ENCODE measurements at places on chromosomes 5 and 9.

GRCh38 chr5:134403951-134404350 is 7.7 kb downstream of the CDKN2AIPNL start:
- DNase-seq = no peak

DNA sequence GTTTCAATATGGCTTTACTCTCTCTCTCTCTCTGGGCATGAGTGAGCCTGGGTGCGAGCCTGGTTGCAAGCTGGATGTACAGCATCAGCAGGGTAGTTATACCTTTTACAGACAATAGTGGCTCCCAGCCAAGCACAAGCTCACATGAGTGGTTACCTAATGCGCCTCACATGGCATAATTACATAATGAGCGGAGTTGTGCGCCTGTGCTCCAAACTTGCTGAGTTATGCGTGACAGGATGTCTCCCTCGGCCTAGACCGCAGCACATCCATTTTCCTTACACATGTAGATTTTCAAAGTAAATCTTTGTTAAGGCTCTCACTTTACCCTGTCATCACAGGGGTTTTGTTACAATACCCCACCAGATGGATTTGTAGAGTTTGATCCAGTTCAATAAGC is 233.5 kb upstream of the WWC1 start:
- DNase-seq = no peak

GRCh38 chr5:6976971-6977370 is 263.7 kb downstream of the TENT4A start:
- no peak for DNase-seq

GRCh38 chr5:83589786-83590185 is 118.2 kb downstream of the VCAN start:
- no peak for DNase-seq

DNA sequence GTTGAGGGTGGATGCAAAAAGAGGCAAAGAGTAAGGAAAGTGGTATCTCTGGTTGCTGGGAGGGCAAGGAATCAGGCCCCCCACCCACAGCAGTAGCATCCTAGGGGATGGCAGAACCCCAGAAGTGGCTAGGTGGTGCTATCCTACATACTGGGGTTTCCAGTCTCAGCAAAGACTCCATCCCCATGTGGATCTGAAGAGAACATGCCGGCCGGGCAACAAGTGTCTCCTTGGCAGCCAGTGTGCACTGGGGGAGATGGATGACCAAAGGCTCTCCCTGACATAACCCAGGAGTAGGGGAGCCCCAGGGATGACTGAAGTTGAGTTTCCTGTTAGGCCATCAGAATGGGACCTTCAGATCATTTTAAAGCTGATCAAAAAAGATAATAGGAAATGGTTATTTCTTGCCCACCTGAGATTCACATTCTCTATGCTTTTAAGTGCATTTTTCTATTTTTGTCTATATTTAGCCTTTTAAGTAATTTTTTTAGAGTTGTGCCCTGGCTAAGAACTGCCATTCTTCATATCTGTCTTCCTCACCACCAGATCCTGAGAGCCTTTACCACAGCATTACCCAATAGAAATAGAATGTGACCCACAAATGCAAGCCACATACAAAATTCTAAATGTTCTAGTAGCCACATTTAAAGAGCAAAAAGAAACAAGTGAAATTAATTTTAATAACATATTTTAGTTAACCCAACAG is 78.7 kb upstream of the SMIM23 start:
- no peak for DNase-seq

GRCh38 chr5:19885040-19885824 is 102.8 kb downstream of the CDH18 start:
- no peak for DNase-seq

DNA sequence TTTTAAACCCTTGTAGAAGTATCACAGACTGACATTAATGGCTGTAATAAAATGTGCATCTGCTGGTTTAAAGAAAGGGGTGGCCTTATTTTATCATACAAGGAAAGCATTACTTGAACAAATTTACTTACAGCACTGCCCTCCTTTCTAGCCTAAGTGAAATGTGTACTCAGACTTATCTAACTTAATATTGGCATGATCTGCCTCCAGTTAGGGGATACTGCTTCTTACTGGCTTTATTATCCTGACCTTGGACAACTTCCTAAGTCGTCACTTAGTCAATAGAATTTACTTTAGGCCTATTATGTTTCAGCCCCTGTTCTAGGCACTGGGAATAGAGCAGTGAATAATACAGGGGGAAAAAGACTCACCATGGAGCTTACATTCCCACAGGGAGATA is 79.4 kb downstream of the TEK start:
- no peak for DNase-seq

DNA sequence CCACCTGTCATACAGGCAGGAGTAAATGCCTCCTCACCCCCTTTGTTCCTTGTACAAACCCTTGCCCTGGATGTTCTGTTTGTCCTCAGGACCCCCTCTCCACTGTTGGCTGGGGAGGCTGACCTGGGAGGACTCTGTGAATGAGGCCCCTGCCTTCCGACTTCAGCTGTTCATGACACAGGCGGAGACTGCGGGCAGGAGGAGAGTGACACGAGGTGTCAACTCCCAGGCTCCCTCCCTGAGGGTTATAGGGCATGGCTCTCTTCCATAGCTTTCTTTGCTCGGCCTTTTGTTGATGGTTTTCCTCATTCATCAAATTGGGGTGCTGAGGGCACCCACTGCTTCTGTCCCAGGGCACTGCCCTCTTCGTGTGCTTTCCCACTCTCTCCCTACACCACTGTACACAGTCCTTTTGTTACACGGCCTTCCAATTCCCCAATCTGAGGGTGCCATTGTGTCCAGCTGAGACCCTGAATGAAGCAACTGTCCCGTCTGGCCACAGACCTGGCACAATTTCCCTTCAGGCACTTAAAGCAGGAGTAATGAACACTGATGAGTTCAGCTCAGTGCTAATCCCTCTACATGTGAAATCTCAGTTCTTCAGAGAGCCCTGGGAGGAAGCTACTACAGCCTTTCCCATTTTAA is 33.8 kb downstream of the KCNIP1 start:
- DNase-seq = no peak

- DNase-seq = no peak
Observed at GRCh38 chr5:133321833-133322420, 270.1 kb downstream of the HSPA4 start.

DNA sequence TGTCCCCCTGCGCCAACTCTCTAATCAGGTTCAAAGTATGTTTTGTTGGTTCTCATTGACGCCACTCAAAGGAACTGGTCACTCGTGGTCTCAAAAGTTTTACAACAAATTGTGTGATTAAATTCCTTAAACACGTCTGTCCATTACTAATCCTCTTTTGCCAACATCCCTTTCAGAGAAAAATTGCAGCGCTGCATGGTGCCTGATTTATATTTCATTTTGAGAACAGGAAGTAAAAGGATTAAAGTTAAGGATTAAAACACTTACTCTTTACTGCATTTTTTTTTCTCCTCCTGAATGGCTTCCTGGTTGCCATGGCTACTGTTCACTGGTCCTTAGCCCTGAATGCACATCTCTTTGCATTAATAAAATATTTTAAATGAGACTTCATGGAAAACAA is 383.5 kb downstream of the GLIS3 start:
- no peak for DNase-seq

- no peak for DNase-seq
Observed at GRCh38 chr5:128241051-128241695, 157.6 kb downstream of the SLC12A2 start.

- no peak for DNase-seq
Observed at GRCh38 chr5:51201024-51201423, 182.2 kb upstream of the ISL1 start.

DNA sequence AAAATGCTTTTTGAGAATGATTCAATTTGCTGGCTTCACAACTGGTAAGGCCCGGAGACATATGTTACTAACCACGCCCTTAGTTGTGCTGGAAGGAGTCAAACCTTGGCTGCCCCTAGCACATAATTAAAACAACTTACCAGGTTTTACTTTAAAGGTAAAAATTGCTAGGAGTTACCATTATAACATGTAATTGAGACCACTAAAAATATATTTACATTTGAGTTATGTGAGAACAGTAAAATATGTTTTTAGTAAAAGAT is 435.6 kb upstream of the CDH9 start:
- no peak for DNase-seq

- no peak for DNase-seq
Observed at GRCh38 chr5:74201334-74202081, 439.0 kb downstream of the ENC1 start.

- DNase-seq = no peak
Observed at GRCh38 chr5:135255461-135256178, 143.4 kb downstream of the MACROH2A1 start.

DNA sequence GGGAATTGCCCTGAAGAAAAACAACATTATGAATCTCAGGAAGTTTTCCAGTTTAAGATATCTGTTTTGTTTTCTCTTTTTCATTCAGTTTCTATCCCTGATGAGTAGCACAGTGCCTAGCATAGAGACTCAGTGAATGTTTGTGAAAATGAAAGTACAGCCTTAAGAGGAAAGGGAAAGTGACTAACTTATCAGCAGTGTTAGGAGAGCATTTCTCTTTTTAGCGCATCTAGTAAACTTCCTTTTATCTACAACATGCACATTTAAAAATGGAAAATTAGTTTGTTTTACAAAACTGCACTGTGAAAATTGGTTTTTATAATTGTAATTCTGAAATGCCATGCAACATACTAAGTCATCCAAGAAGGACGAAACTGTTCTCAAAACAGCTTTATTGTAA is 110.8 kb downstream of the SMARCA2 start:
- no peak for DNase-seq
